Stimulated activated CD4-positive, alpha-beta T cell treated with anti-CD3 and anti-CD28 coated beads, TNF-alpha, amount 100 ng/mL, for 48 hours (primary cell): ENCODE measurements at places on chromosomes 3 and 15.
A peak's percentile ranks its signal among the peaks of the same experiment; 100 is the strongest.

GRCh38 chr3:103873897-103874545 is 1439.2 kb downstream of the ZPLD1 start:
- DNase-seq: no peak

DNA sequence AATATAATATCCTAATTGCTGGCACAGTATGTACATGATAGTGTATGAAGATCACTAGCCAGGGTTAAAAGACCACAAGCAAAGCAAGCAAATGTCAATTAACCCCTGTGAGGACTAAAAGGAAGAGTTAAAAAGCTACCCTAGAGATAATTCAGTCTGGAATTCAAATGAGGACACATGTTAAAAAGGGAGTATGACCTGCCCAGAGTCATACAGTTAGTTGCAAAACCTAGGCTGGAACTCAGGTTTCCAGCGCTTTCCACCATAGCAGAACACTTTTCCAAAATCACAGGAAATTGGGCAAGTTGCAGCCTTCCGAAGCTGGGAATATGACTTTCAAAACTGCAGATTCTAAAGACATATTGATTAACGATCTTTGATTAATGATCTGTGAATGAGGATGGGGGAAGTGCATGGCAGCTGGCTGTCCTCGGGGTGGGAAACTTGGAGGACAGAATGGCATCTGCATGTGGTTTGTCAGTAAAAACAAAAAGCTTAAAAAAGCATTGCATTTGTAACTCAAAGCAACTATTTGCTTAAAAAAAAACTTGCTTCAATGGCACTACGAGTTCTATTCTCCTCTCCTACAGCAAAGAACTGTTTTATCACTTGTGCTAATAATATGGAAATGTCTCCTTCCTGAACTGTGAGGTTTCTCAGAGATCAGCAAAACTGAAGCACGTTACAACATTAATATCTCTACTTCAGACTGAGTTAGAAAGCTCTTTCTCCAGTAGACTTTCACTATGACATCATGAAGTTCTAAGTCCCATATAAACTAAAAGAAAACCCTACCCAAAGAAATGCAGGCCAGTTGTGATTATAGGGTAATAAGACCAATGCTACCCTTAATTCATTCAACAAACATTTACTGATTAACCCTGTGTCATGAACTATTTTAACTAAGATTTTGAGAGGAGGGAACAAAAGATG is 46.2 kb downstream of the IGSF11 start:
- DNase-seq: no peak

DNA sequence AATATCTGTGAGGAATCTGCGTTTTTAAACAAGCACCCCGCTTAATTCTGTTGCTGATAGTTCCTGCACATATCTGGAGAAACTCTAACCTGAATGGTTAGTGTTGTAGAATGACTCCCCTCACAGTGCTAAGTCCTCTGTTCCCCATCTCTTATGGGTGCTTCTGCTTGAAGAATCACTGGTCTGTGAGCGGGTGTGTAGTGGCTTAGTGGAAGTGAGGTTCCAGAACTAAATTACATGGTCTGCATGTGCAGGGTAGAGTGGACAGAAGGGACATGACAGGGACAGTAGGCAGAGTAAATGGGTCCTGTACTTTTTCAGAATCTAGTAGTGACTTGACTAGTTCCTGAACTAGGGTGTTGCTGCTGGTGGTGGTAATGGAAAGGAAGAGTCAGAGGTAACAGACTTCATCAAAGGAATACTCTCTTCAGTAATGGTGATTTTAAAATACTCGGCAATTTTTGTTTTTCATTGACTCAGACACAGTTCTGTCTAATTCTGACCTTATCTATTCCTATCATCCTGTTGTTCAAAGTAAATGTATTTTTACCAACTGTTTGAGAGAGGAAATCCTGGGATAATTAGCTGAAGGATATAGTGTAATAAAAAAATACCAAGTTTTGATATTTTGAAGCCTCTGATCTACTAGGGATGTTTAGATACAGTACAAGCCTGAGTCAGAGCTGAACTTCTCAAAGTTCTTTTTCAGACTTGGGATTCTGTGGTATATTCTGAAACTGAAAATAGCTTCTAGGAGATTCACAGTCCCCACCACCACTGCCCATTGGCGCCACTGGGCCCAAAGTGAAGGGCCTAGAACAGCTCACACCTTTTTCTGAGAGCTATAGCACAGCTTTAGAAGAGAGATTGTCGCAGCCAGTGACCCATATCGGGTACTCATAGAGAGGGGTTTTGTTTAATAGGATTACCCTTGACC is 55.5 kb downstream of the FNDC3B start:
- DNase-seq: no peak

- no peak for DNase-seq
Observed at GRCh38 chr3:49653621-49654020, 20.5 kb upstream of the APEH start.

DNA sequence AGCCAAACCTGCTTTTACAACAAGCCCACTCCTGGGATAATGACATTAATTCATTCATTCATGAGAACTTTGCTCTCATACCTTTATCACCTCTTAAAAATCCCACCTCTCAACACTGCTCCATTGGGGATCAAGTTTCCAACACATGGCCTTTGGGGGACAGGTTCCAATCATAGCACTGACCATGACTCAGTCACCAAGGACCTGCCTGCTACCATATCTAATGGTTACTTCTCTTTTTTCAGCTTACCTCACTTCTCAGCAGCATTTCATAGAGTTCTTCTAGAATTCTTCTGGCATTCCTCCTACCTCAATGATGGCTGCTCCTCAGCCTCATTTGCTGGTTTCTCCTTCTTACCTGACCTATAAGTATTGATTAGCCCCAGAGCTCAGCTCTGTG is 36.9 kb upstream of the RYK start:
- DNase-seq: no peak

DNA sequence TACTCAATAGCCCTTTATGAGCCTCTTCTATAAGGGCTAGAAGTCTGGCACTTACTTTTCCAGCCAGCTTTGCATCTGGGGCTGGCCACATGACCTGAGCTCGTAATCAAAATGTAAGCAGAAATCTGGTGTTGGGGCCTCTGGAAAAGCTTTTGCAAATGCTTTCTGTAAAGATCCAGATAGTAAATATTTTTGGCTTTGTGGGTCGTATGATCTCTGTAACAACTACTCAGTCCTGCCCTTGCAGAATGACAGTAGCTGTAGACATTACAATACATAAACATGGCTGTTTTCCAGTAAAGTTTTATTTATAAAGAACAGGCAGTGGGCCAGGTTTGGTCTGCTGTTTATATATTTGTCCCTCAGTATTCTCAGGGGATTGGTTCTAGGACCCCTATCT is 46.2 kb upstream of the THRB start:
- no peak for DNase-seq

DNA sequence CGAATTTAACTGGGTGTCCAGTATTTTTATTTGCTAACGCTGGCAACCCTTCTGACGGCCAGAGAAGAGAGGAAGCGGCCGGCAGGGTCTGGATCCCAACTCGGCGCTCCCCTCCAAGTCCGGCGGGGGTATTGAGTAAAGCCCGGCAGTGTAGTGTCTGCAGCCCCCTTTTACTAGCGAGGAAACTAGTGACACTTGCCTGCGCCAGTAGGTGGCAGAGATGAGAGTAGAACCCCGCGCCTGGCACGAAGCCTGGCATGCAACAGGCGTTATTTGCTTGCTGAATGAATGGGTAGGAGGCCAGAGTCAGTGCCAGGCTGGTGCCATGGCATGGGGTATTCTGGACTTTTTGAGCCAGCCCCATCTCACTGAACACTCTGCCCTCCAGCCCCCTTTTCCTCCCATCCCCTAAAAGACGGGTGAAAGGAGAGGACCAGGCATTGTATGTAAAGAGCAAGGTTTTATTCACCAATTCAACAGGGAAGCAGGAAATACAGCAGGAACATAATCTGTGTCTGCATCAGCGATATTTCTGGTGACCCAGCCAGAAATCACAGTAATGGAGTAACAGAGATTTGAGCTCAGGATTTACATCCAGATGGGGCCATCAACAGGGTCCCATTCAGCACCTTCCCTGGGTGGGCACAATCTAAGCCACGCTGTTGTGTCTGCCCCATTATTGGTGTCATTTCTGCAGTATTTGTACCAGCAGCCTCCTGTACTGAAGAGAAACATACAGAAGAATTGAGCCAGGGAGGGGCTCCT is 788 bp upstream of the WDR73 start:
- DNase-seq: peak; percentile 74

DNA sequence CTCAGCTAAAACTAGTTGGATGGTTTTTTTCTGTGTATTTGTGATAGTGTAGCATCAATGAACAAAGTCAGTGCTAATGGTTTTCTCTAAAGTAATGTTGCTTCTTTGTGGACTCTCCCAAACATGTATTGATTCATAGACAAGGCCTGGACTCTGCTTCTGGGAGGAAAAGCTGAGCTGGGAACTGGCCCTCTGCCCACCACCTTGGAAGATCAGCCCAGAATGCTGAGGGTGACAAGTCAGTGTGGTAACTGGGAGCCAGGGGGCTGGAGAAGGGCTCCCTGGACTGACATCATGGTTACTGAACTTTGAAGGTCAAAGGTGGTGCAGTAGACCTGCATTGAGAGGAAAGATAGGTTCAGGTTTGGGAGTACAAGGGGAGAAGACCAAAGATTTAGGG is 3.0 kb downstream of the ARHGAP31 start:
- no peak for DNase-seq

DNA sequence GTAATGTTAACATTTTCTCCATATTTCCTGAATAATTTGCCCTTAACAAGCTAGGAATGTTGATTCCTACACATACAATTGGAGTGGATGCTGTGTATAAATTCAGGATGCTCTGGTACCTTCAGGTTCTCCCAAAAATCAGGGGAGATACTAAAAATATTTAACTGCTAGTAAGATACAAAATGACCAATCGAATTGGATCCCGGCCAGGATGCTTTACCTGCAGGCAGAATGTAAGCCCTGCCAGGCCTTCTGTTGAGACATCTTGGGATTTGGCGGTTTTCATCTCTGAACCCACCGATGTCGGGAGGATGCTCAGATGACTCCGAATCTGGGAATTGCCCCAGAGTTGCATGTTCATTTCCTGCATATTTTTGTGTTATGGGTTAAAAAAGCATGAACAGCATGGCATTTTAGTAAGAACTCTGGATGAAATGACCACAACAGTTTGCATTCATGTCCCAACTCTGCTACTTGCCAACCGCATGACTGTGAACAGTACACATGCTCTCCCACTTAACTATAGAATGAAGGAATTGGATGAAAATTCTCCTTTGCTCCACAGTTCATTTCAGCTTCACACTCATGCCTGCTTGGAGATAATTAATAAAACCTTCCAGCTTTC is 241.4 kb upstream of the TBL1XR1 start:
- DNase-seq: no peak

GRCh38 chr3:156459434-156459833 is 95.5 kb downstream of the SSR3 start:
- DNase-seq: no peak

DNA sequence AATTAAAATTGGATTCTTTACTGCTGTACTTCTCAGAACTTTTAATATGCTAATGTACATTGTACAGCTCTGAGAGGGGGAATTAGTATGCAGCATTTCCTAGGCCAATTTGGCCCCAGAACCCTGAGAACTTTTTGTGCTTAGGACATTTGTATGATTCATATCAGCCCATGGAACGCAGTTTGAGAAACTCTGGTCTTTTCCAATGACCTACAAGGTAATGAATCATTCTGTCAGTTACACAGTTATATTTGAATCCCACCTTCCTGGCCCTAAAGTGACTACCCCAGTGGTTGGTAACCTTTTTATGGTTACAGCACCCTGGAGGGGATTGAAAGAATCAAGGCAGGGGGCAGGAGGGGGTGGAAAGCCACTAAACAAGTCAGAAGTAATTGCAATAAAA is 25.6 kb upstream of the KBTBD12 start:
- no peak for DNase-seq

DNA sequence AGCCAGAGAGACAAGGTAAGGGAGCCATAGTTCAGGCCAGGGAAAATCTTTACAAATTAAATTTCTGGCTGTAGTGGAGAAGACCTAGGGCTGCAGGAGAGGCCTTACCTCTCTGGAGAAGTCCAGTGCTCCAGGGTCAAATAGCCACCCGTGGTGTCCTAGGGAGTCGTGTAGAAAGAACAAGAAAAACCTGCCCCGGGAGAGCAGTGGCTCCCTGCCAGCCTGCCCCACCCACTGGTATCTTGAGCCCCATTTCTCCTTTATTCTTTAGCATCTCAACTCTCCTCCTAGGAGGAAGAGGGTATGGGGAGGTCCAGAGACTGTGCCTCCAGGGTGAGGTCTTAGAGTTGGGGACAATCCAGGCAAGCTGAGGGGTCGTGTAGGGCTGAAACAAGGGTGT is 32.1 kb upstream of the NTRK3 start:
- no peak for DNase-seq

DNA sequence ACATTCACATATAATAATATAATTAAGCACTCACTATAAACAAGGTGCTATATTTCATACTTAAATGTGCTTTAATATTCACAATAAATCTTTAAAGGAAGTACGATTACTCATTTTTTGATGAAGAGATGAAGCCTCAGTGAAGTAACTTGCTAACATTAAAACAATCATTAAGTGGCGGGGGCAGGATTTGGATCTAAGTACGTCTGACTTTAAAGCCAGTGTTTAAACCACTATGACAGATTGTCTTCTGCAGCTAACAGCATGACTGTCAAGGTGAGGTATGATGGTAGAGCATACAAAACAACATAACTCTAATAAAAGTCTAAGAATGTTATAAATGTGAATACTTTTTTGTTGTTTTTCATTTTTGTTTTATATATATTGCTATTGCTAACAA is 862.1 kb downstream of the ROBO1 start:
- DNase-seq: no peak

DNA sequence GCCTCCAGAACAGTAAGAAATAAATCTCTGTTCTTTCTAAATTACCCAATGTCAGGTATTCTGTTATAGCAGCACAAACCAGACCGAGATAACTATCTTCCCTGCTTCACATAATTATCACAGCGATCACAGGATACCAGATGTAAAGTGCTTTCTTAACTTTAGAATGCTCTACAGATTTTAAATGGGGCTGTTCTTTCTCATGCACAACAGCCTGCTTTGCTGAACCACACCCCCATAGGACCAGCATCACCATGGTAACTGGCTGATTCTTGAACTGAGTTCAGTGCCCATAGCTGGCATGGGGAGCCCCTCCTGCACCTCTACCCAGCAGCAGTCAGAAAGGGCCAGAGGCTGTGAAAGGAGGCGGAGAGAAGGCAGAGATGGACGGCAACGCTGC is 7.8 kb downstream of the CD80 start:
- DNase-seq: no peak

GRCh38 chr3:134466331-134466730 is 19.5 kb downstream of the ANAPC13 start:
- DNase-seq: no peak

- no peak for DNase-seq
Observed at GRCh38 chr3:12392101-12392878, 92.0 kb upstream of the TSEN2 start.

- no peak for DNase-seq
Observed at GRCh38 chr15:48748535-48748934, 62.3 kb downstream of the CEP152 start.

DNA sequence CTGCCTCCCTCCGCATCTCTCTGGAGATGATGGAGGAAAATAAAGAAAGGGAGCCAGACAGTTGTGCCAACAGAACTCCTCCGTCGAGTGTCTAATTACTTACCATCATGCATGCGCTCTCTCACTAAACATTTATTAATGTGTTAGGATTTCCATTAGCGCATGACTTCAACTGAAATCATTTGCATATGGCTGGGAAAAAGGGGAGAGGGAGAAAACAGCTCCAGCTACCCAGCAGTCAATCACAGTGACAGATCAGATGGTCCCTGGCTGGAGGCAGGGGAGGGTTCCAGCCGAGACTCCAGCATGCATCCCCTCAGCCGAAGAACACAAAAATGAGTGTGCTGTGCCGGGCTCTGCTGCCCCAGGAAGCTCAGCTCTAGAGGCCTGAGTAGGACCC is 6.8 kb upstream of the RHO start:
- no peak for DNase-seq
